Peyer's patch (tissue), 4 donors: ENCODE measurements at places on chromosomes 11 and 22. TPM values are rescaled to one million over a fixed set of nuclear protein-coding genes. Genes with fewer than 3 reads are reported as not detected.

POU2AF2 gene
- total RNA-seq, result not detected

C11orf16 gene
- total RNA-seq, result not detected

CCDC83 gene
- total RNA-seq, result not detected

NPAS4 gene
- not detected for total RNA-seq

DBX1 gene
- total RNA-seq, result not detected

SGSM1 gene
- total RNA-seq, result 3.3 TPM

KRTAP5-8 gene
- total RNA-seq, result not detected

DUSP8 gene
- total RNA-seq, result 2.5 TPM

TRIM51 gene
- total RNA-seq, result not detected

TBX1 gene
- total RNA-seq, result 0.70 TPM

UPK2 gene
- total RNA-seq, result not detected

CFAP300 gene
- total RNA-seq, result 0.54 TPM

DNA sequence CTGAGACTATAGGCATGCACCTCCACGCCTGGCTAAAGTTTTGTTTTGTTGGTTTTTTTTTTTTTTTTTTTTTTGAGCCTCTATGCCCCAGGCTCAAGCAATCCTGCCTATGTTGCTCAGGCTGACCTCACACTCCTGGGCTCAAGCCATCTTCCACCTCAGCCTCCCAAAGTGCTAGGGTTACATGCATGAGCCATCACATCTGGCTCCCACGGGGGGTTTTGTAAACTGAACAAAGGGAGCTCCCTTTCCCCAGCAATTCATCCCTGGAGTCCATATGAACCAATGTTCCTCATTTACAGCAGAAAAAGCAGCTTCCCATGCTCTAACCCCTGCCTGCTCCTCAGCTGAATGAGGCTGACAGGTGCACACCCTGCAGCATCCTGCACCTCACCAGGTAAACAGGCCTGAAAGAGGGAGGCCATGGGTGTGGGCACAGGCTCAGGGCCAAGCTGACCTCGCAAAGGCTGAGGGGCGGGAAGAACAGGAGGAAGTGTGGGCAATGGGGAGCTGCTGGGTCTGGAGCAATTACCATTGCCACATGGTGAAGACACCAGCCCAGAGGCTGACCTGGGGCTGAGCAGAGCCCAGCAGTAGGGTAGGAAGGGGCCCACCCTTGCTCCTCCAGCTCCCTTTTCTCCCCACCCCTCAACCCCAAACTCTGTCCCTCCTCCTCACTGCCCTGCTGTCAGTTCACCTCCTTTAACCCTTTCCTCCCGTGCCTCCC, 58.2 kb downstream of the RBX1 start:
- H3K36me3 ChIP-seq, result no peaks in the 10 kb centered on the region
- H3K4me3 ChIP-seq, result no peak overlapping the region
- H3K27me3 ChIP-seq, result no peaks in the 10 kb centered on the region
- DNase-seq, result no peak
- no peak overlapping the region for H3K27ac ChIP-seq
- H3K4me1 ChIP-seq, result no peaks in the 10 kb centered on the region

DNA sequence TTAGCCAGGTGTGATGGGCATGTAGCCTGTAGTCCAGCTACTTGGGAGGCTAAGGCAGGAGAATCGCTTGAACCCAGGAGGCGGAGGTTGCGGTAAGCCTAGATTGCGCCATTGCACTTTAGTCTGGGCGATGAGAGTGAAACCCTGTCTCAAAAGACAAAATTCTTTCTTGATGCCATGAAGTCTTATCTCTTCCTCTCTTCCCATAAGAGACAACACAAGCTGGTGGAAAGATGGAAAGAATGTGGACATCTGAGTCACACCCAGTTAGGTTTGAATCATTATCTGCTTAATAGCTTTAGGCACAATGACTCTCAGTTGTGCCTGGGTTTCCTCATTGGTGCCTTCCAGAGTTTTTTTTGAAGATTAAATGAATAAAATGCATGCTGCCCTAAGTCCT, 35.3 kb downstream of the KREMEN1 start:
- no peak overlapping the region for H3K27ac ChIP-seq
- H3K4me1 ChIP-seq, result no peaks in the 10 kb centered on the region
- DNase-seq, result no peak
- no peaks in the 10 kb centered on the region for H3K27me3 ChIP-seq
- no peak overlapping the region for H3K4me3 ChIP-seq

- H3K27me3 ChIP-seq, result no peaks in the 10 kb centered on the region
- no peaks in the 10 kb centered on the region for H3K36me3 ChIP-seq
- no peak overlapping the region for H3K27ac ChIP-seq
- DNase-seq, result peak; percentile 2
- no peaks in the 10 kb centered on the region for H3K4me1 ChIP-seq
Observed at GRCh38 chr11:71164186-71164585, 88.2 kb downstream of the SHANK2 start.

DNA sequence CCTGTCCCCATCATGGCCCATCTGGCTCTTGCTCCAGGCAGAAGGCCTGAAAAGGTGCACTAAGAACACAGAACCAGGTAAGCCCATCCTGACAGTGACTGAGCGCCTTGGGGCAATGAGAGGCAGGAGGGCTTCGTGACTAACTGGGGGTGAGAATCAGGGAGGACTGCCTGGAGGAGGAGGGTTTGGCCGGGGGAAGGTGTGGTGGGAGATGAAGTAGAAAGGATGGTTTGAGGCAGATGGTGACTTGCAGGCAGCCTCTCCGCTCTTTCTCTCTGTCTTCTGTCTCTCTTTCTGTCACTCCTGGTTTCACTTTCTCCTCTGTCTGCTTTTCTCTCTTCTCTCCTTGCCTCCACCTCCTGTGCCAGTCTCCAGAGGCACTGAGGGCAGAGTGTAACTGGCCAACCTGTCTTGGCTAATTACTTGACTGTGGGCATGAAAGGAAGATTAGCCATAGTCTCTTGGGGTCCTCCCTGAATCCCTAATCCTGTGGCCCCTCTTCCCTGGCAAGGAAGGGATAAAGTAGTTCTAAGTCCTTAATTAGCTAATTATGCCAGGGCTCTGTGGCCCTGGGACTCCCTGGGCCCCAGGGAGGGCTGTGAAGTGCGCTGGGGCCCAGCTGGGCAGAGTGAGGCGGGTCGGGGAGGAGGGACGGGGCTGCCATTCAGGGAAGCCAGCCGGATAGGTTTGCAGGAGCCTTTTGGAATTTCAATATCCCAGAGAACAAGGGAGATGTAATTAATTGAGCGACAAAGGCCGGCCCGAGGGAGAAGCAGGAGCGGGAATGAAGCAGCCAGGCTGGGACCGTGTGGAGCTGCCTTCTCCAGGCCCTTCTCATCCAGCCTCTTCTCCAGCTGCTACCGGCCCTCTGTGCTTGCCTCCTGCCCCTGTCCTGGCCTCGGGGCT, 61.1 kb downstream of the CACNA1I start:
- no peak overlapping the region for H3K27ac ChIP-seq
- no peaks in the 10 kb centered on the region for H3K36me3 ChIP-seq
- H3K4me1 ChIP-seq, result no peaks in the 10 kb centered on the region
- no peaks in the 10 kb centered on the region for H3K27me3 ChIP-seq
- DNase-seq, result no peak
- no peak overlapping the region for H3K4me3 ChIP-seq

GRCh38 chr11:97454988-97455387, 1065.2 kb downstream of the JRKL start:
- H3K36me3 ChIP-seq, result no peaks in the 10 kb centered on the region
- no peaks in the 10 kb centered on the region for H3K27me3 ChIP-seq
- H3K27ac ChIP-seq, result no peak overlapping the region
- no peak overlapping the region for H3K4me3 ChIP-seq
- DNase-seq, result no peak
- H3K4me1 ChIP-seq, result no peaks in the 10 kb centered on the region

DNA sequence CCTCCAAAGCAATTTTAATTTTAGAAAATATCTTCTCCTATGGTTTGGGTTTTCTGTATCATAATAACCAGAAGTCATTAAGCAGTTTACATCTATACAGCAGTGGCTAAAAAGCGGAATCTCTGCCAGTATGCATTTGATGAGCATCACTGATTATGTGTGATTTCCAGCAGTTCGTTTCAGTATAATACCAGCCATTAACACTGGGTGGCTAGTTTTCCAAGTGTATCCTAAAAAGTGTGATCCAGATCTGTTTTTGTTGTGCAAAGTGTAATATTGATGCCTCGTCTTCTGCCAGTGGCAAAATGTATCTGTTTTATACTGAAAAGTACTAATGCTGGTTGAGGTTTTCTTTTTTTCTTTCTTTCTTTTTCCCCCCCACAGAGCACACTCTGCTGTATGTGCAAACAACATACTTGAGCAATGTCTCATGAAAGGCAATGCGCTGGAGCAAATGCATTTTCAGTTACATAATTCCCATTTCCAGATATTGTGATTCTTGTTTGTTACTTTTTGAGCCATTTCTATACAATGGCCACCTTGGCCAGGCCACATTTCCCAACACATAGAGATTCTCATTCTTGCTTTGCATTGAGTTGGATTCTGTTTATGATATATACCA, 64.2 kb downstream of the SLC36A4 start:
- DNase-seq, result no peak
- no peak overlapping the region for H3K4me3 ChIP-seq
- H3K27me3 ChIP-seq, result no peaks in the 10 kb centered on the region
- H3K4me1 ChIP-seq, result no peaks in the 10 kb centered on the region
- H3K36me3 ChIP-seq, result no peaks in the 10 kb centered on the region
- H3K27ac ChIP-seq, result no peak overlapping the region

GRCh38 chr22:22681221-22681739, 36.9 kb downstream of the GGTLC2 start:
- DNase-seq, result peak; percentile 43
- no peak overlapping the region for H3K4me3 ChIP-seq
- no peak overlapping the region for H3K27ac ChIP-seq
- no peaks in the 10 kb centered on the region for H3K27me3 ChIP-seq

GRCh38 chr22:31836010-31836409, 82.2 kb downstream of the DEPDC5 start:
- no peak overlapping the region for H3K4me3 ChIP-seq
- H3K27me3 ChIP-seq, result no peaks in the 10 kb centered on the region
- H3K27ac ChIP-seq, result no peak overlapping the region
- DNase-seq, result no peak

DNA sequence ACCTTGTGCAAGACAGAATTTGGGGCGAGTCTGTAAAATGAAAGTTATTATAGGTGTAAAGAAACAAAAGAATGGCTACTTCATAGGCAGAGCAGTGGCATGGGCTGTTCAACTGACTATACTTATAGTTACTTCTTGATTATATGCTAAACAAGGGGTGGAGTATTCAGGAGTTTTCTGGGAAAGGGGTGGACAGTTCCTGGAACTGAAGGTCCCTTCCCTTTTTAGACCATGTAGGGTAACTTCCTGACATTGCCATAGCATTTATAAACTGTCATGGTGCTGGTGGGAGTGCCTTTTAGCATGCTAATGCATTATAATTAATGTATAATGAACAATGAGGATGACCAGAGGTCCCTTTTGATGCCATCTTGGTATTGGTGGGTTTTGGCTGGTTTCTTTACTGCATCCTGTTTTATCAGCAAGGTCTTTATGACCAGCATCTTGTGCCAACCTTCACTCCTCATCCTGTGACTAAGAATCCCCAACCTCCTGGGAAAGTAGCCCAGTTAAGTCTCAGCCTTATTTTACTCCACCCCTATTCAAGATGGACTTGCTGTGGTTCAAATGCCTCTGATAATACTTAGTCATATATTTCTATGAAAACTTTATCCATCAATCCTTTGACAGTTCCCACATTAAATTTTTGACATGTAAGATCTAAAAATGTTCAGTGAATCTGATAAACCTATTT, 118.6 kb downstream of the ARHGAP42 start:
- H3K27me3 ChIP-seq, result no peaks in the 10 kb centered on the region
- no peak overlapping the region for H3K4me3 ChIP-seq
- DNase-seq, result no peak

GRCh38 chr11:61908730-61909316, 8.5 kb downstream of the RAB3IL1 start:
- no peaks in the 10 kb centered on the region for H3K36me3 ChIP-seq
- no peak overlapping the region for H3K27ac ChIP-seq
- peak; percentile 48 for DNase-seq
- H3K4me1 ChIP-seq, result no peaks in the 10 kb centered on the region
- no peaks in the 10 kb centered on the region for H3K27me3 ChIP-seq

- no peaks in the 10 kb centered on the region for H3K27me3 ChIP-seq
- no peaks in the 10 kb centered on the region for H3K36me3 ChIP-seq
- no peak for DNase-seq
Observed at GRCh38 chr11:62540804-62541701, 5.6 kb downstream of the AHNAK start.

DNA sequence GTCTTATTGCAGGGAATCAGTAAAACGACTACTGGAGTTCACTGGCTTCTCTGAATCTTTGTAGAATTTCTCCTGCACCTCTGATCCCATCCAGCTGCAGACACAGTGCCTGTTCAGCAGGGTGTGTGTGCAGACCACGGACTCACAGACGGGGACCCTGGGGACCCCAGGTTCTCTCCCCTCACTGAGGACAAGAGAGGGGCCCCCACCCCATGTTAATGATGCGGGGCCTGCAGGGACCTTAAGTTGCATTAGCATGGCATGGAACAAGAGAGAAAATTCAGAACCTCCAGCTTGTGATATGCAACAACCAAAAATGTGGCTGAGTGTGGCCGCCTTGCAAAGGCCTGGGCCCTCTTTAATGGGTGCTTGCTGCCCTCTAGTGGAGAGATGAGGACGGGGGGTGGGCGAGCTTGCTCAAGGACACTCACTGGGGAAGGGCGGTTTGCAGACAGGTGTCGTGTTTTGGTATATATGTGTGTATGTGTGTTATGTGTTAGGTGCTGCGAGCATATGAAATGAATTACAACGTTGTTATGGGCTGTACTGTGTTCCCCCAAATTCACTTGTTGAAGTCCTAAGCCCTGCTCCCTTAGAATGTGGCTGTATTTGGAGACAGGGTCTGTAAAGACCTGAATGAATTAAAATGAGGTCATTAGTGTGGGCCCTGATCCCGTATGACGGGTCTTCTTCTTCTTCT, 84.4 kb upstream of the SEPTIN5 start:
- peak; percentile 77 for DNase-seq
- no peak overlapping the region for H3K27ac ChIP-seq
- no peaks in the 10 kb centered on the region for H3K27me3 ChIP-seq
- no peaks in the 10 kb centered on the region for H3K36me3 ChIP-seq
- no peaks in the 10 kb centered on the region for H3K4me1 ChIP-seq
- no peak overlapping the region for H3K4me3 ChIP-seq
